H7 (cell line): ENCODE measurements at places on chromosomes 11 and 22. TPM values are rescaled to one million over a fixed set of nuclear protein-coding genes. Genes with fewer than 3 reads are reported as not detected.

Gene CSF2RB
- total RNA-seq, result not detected in 2 replicates

Gene MMP10
- total RNA-seq, result not detected in 2 replicates

Gene CLDN5
- total RNA-seq, result 2.0 and 3.0 TPM in 2 replicates

Gene PTGDR2
- 0.03 and 0.44 TPM in 2 replicates for total RNA-seq

Gene RSF1
- 12.3 and 36.3 TPM in 2 replicates for total RNA-seq

Gene CYTH4
- total RNA-seq, result not detected in 2 replicates

Gene PLCB3
- total RNA-seq, result 70.0 and 87.0 TPM in 2 replicates

Gene APOL4
- not detected in 2 replicates for total RNA-seq

Gene RAC2
- 9.4 and 9.6 TPM in 2 replicates for total RNA-seq

Gene MEI1
- total RNA-seq, result not detected in 2 replicates
